ENCODE measurements at places on chromosomes 5 and 9. TPM values are rescaled to one million over a fixed set of nuclear protein-coding genes. Genes with fewer than 3 reads are reported as not detected.

The LAMC3 gene
- total RNA-seq, result not detected

The SLC45A2 gene
- not detected for total RNA-seq

The IFNB1 gene
- total RNA-seq, result not detected

The LRRC26 gene
- total RNA-seq, result not detected

The ZBTB26 gene
- total RNA-seq, result 7.6 TPM

The ENG gene
- total RNA-seq, result not detected

The PTPN3 gene
- not detected for total RNA-seq

The CTNNAL1 gene
- total RNA-seq, result 26.8 TPM

The ALDOB gene
- total RNA-seq, result not detected

The KIF12 gene
- not detected for total RNA-seq

The IL4 gene
- total RNA-seq, result not detected

The DOK3 gene
- 138 TPM for total RNA-seq

The ANKRD18B gene
- total RNA-seq, result not detected

The CKMT2 gene
- not detected for total RNA-seq

The HAPLN1 gene
- not detected for total RNA-seq

The MRPL50 gene
- 16.3 TPM for total RNA-seq

The CDHR2 gene
- total RNA-seq, result 0.04 TPM

The NAIP gene
- total RNA-seq, result 11.9 TPM

The GGTA1 gene
- not detected for total RNA-seq

The SPATA31A3 gene
- total RNA-seq, result not detected

The CDC20B gene
- total RNA-seq, result not detected

The ANKRD31 gene
- 0.22 TPM for total RNA-seq

The PDLIM4 gene
- not detected for total RNA-seq

The BHMT2 gene
- total RNA-seq, result not detected

The ADGRV1 gene
- not detected for total RNA-seq

The BARHL1 gene
- total RNA-seq, result not detected

The TCF7 gene
- total RNA-seq, result not detected

The GOLGA2 gene
- total RNA-seq, result 16.2 TPM

The ZFR gene
- 87.7 TPM for total RNA-seq

The PRELID1 gene
- 112 TPM for total RNA-seq

The C5orf46 gene
- total RNA-seq, result not detected

The TTC16 gene
- total RNA-seq, result not detected

The FBXL7 gene
- not detected for total RNA-seq

The ADRA1B gene
- not detected for total RNA-seq

The FAM151B gene
- 0.36 TPM for total RNA-seq

The CEP72 gene
- 14.6 TPM for total RNA-seq

The SLC6A19 gene
- not detected for total RNA-seq

The PDE8B gene
- 0.15 TPM for total RNA-seq

The GCNT4 gene
- total RNA-seq, result not detected

The ZNF883 gene
- not detected for total RNA-seq

The OTP gene
- total RNA-seq, result not detected

The SH3PXD2B gene
- 0.15 TPM for total RNA-seq

The BTNL3 gene
- not detected for total RNA-seq

The RNF183 gene
- total RNA-seq, result not detected

The CENPH gene
- total RNA-seq, result 37.0 TPM

The CA9 gene
- 26.8 TPM for total RNA-seq

The RPL12 gene
- total RNA-seq, result 3,026 TPM

The ARSI gene
- not detected for total RNA-seq

The ARID3C gene
- 0.48 TPM for total RNA-seq

The CDKN2A gene
- total RNA-seq, result 88.7 TPM
